ENCODE measurements at places on chromosomes 4 and X.

- DNase-seq: no peak
These were observed 37.5 kb downstream of the KDR start for GRCh38 chr4:55087913-55088260.

GRCh38 chrX:98924511-98924910, 1485.6 kb downstream of the PCDH19 start:
- no peak for DNase-seq

GRCh38 chrX:44585866-44586265, 43.2 kb upstream of the FUNDC1 start:
- no peak for DNase-seq

- no peak for DNase-seq
These were observed 397.6 kb upstream of the TENM3 start for GRCh38 chr4:181845617-181846016.

- DNase-seq: no peak
These were observed 126.7 kb downstream of the EMCN start for GRCh38 chr4:100391086-100391485.

DNA sequence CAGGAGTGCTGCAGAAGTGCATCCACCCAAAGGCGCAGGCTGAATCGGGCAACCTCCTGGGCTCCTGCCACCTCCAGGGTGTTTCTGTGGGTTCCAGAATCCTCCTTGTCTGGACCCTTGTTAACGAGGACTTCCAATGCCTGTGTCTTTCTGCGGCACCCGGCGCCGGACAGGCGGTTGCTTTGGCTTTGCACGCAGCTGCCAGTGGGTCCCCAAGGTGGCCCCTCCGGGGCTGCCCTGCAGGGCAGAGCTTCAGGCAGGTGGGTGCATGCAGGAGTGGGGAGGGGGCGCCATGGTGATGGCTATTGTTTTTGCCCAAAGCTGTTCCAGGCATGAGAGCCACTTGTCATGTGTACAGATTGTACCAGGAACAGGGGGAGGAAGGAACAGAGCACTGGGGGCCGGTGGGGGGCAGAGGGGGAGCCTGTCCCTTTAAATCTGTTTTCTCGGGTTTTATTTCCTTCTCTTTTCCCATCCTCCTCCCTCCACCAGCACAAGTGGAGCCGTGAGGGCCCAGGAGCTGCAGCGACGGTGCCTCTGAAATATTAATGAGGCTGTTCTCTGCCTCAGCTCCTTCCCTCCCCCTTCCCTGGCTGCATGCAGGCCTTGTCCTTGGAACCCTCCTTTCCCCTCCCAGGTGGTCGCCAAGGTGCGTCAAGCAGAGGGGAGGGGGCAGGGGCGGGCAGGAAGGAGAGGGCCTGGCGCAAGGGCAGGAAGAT, 13.1 kb downstream of the ATP2B3 start:
- no peak for DNase-seq

DNA sequence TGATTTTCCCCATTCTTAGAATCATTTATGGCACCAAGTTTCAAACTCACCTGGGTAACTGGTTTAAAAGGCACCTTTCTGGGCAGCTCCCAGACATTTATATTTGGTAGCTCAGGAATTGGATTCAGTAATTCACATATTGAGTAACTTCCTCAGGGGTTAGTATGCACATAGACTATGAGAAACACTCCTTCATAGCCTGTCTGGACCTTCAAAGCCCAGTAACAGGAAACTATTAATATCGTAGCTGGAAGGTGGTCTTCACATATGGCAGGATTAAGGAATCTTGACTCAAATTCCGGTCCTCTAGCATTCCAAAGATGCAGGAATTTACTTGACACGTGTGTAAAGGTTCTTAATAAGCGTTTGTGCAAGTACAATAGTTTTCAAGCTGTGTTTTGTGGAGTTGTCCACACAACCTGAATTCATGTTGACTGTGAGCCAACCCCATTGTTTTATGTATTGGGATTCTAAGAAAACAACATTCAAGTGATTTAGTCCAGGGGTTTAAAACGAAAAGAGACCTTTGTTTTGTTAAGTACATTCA, 78.4 kb downstream of the PLS3 start:
- DNase-seq: no peak

DNA sequence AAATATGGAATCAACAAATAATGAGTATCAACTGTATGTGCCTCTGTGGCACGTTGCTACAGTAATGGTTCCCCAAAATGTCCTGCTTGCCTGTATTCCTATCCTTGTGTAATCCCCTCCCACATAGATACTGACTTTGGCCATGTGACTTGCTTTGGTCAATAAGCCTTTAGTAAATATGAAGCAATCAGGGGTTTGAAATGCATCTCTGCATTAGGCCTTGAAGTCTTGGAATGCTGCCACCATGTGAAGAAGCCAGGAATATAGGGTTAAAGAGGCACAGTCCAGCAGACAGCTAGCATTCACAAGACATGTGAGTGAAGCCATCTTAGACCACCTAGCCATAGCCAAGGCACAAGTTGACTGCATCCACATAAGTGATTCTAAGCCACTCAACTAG, 190.9 kb downstream of the GABRB1 start:
- DNase-seq: no peak

DNA sequence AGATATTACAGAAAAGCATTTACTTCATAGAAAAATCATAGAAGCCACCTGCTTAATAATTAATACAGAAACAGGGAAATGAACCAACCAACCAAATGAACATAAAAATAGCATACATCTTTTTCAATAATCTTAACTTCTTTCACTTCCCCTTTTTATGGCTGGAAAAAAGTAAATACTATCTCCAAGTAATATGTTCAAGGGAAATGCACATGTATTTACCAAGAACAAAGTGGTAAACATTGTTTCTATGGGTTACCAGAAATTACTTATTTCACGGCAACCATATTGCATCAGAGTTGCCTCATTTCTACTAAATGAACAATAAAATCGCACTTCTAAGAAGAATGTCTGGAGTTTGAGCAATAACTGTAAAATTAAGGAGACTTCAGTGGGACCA, 321.3 kb downstream of the TMA16 start:
- no peak for DNase-seq

DNA sequence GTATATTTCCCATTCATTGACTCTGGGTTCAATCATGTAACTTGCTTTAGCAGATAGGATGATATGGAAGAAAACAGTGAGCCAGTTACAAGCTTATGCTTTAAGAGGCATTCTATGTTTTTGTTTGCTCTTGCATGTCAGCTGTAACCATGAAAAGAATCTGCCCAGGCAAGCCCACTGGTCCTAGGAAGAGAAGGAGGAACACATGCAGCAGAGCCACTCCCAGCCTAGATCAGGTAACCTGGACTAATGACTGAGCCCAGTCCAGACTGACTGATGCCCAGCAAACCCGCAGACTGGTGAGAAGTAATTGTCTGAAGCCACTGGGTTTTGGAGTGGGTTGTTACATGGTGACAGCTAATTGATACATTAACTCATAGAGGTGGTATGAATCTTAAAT, 167.9 kb downstream of the COL4A6 start:
- no peak for DNase-seq

- no peak for DNase-seq
These were observed 3.1 kb downstream of the SRPX2 start for GRCh38 chrX:100647095-100647494.

DNA sequence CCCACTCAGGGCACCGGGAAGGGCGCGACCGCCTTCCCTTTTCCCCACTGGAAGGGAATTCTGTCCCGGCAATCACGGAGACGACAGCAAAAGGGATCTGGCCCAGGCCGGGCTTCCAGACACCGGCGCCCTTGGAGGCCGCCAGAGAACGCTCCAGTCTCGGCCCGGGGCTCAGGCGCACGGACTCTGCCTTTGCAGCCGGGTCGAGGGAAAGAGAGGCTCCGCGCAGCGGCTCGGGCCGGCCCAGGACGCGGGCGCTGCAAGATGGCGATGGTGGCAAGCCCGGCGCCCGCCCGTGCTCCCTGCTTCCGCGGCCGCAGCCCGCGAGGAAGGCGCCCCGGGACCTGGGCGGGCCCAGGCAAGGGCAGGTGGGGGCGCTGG, 1.1 kb downstream of the CTBP1 start:
- DNase-seq: no peak

DNA sequence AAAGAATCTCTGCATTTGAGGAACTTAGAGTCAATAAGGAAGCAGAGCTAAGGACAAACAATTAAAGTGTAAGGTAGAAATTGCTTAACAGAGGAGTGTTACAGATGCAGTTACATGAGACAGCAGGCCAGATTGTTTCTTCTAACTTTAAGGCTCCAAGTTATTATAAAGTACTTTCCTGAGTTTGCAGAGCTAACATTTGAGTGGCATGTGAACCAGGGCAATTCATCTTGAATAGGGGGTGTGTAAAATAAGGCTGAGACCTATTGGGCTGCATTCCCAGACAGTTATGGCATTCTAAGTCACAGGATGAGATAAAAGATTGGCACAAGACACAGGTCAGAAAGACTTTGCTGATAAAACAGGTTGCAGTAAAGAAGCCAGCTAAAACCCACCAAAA, 7.6 kb upstream of the LNX1 start:
- DNase-seq: no peak

DNA sequence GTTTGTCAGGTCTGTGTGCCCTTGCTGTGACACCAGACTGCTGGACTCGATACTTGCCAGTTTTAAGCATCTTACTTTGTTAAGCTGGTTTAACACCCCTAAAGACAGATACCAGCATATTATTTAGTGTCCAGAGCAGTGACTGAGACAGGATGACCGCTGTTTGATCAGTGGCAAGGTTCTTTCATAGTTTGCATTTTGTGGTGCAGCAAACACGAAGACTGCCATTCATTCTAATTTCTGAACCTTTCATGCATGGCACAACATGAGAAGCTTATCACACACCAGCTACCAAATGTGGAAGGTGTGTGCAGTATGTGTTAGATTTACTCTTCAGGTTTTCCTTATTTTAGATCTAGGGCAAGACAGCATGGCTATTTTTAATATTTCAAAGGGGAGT, 28.2 kb downstream of the JADE1 start:
- DNase-seq: no peak

- DNase-seq: no peak
These were observed 29.8 kb upstream of the KLF3 start for GRCh38 chr4:38634047-38634759.

DNA sequence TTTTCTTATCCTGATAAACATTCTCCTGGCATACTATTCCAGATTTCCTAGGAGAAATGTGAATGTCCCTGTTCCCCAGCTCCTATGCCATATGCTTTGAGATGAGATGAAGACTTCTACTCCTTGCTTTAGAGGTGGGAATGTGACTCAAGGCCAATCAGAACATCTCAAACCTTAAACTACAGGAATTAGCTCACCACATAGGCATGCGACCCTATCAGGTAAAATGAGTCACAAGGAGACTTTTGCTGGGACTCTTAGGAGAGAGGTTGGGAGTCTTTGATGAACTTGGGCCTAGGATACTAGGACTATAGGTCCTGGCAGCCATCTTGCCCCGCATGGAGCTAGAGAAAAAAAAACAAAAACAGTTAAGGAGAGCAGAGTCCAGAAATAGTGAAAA, 5.8 kb upstream of the USO1 start:
- DNase-seq: no peak

DNA sequence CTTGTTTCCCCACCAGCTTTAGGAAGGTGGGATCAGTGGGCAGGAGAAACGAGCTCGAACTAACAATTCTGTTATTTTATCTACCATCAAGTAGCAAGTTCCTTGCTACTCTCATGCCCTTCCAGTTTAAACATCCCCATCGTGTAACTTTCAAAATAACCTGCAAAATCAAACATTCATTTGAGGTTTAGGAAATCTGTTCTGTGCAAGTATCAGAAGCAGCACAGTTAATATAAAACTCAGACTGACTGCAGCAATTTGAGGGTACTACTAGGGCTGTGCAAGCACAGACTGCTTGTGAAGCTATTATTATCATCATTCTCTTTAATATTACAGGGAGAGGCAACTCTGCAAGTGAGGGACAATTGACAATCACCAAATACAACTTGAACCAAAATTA, 48.0 kb downstream of the CHST7 start:
- no peak for DNase-seq

DNA sequence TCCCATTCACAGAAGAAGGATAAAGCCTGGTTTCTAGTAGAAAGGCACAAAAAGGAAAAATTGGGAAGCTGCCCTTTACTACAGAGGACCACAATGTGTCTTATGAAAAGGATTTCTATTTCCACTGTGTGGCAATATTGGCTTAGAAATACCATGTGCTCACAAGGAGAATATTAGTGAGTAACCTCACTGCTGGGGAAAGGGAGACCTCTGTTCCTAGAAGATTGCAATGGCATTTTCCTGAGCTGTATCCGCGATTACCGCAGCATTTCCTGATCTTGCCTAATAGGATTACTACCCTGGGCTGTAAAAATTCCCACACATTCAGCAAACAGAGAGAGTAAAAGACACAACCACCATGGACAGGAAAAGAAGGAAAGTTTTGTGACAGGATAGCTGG, 308.8 kb upstream of the TECRL start:
- no peak for DNase-seq

DNA sequence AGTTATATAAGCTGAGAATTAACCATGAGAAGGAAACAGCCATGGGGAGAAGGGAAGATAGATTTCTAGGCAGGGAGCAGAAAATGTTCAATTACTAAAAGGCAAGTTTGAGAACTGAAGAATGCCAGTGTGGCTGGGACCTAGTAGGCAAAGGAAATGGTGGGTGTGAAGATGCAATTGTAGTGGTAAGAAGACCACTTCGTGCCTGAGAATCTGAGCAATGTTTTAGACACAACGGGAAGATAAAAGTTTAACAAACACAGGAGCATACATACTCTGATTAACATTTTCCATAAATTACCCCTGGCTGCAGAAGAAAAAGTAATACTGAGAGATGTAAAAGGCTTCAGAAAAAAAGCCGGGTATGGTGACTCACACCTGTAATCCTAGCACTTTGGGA, 18.1 kb upstream of the MMRN1 start:
- DNase-seq: no peak

All from activated CD8-positive, alpha-beta memory T cell treated with anti-CD3 and anti-CD28 coated beads for 1 hour (primary cell).